ENCODE measurements at places on chromosomes 5 and 9. TPM values are rescaled to one million over a fixed set of nuclear protein-coding genes. Genes with fewer than 3 reads are reported as not detected.

GRCh38 chr9:22986556-22986955 lies 539.9 kb downstream of the DMRTA1 start:
- H3K36me3 ChIP-seq, result no peaks in the 10 kb centered on the region
- DNase-seq, result no peak
- H3K27ac ChIP-seq, result no peak overlapping the region
- no peaks in the 10 kb centered on the region for H3K4me1 ChIP-seq

GRCh38 chr5:168434001-168434400 lies 52.3 kb upstream of the RARS1 start:
- H3K4me1 ChIP-seq, result no peaks in the 10 kb centered on the region
- no peak overlapping the region for H3K4me3 ChIP-seq
- no peak overlapping the region for H3K27ac ChIP-seq
- H3K36me3 ChIP-seq, result no peaks in the 10 kb centered on the region
- DNase-seq, result no peak

DNA sequence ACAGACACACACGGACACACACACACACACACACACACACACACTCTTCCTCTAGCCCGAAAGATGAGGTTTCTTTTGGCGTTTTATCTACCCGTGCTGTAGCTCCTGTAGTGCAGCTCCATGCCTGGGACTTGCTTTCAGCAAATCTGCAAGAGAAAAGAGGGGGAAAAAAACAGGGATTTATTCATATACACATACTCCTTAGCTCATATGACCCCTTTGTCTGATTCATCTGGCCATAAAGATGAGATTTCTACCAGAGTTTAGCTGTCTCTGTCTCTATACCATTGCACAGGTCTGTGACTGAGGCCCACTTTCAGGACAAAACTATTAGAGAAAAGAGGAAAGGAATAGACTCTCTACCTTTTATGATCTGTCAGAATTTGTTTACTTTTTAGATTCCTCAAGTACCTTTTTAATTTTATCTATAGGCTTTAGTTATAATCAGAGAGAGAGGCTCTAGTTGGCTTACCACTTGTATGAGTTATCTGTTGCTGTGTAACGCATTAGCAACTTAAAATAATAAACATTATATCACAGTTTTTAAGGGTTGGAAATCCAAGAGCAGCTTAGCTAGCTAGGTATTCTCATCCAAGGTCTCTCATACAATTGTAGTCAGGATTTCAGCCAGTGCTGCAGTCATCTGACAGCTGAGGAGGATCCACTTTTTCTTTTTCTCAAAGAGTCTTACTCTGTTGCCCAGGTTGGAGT lies 14.7 kb downstream of the SNX2 start:
- no peaks in the 10 kb centered on the region for H3K4me1 ChIP-seq
- H3K4me3 ChIP-seq, result no peak overlapping the region
- H3K36me3 ChIP-seq, result no peaks in the 10 kb centered on the region

DNA sequence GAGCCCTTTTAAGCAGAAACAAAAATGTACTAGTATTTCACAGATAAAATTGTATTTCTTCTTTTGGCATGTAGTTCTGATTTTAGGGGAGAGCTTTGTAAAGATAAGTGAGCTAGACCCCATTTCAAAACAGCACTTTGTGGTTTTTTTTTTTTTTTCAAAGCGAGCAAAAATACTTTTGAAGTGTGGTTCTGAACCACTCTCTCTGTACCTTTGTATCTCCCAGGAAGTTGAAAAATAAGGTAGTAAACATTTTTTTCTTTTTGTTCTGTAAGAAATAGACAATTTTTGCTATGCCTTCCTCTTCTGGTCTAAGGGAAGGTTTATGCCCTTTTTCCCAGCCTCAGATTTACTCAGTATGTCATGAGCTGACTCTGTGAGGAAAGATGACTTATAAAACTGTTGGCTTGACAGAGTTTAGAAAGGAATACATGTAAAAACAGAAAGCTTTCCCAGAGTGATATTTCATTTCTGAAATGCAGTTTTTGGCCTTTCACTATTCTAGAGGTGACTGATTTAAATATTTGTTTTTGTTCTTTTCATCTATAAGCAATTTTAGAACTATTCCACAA lies 12.5 kb downstream of the ERCC6L2 start:
- DNase-seq, result no peak
- no peaks in the 10 kb centered on the region for H3K27me3 ChIP-seq
- H3K4me1 ChIP-seq, result no peaks in the 10 kb centered on the region
- no peak overlapping the region for H3K4me3 ChIP-seq
- H3K27ac ChIP-seq, result no peak overlapping the region

DNA sequence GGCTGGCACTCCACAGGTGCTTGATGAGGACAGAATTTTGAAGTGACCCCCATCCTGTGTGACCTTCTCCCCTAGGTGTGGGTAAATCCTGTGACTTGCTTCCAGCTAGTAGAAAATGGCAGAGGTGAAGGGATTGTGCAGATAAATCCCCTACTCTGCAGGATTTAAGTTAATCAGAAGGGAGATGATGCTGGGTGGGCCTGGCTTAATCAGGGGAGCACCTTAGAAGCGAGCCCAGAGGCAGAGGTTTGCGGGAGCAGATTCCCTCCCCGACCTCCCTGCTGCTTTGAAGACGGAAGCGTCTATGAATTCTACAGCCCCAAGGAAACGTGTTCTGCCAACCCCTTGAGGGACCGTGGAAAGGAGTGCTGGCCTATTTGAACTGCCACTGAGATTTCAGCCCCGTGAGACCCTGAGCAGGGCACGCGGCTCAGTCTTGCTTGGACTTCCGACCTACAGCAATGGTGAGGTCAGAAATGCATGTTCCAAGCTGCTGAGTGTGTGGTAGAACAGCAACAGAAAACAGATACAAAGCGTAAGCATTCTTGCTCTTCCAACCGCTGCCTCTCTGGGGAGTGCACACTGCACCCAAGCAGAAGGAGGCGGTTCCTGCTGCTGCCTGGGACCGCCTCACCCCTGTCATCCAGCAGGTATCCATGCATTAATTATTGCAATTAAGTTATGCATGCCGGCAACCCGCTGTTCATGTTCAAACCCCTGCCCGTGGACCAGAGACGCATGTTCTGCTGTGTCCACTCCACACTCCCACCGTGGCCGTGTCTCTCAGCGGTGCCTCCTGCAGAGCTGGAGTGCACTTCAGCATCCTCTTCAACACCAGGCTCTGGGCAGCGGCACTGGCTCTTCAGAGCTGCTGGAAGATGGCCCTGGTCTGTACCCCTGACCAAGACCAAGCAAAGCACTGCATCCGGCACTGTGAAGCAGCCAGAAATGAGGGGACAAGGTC lies 54.6 kb upstream of the RXRA start:
- H3K4me1 ChIP-seq, result no peaks in the 10 kb centered on the region
- H3K27me3 ChIP-seq, result no peaks in the 10 kb centered on the region
- H3K27ac ChIP-seq, result no peak overlapping the region
- H3K4me3 ChIP-seq, result no peak overlapping the region
- no peak for DNase-seq

DNA sequence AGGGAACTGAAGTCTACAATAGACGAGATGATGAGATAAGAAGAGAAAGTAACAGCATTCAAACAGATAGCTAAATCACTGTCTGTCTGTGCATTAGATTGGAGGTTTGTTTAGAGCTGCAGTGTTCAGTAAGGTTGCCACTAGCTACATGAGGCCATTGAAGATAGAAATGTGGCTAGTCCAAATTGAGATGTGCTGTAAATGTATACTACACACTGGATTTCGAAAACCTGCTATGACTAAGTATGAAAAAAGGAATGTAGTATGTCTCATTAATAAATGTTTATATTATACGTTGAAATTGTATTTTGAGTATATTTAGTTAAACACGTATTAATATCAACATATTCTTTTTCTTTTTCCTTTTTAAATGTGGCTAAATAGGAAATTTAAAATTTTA lies 142.1 kb downstream of the XRCC4 start:
- H3K36me3 ChIP-seq, result no peaks in the 10 kb centered on the region
- H3K4me1 ChIP-seq, result no peaks in the 10 kb centered on the region
- no peak overlapping the region for H3K27ac ChIP-seq

DNA sequence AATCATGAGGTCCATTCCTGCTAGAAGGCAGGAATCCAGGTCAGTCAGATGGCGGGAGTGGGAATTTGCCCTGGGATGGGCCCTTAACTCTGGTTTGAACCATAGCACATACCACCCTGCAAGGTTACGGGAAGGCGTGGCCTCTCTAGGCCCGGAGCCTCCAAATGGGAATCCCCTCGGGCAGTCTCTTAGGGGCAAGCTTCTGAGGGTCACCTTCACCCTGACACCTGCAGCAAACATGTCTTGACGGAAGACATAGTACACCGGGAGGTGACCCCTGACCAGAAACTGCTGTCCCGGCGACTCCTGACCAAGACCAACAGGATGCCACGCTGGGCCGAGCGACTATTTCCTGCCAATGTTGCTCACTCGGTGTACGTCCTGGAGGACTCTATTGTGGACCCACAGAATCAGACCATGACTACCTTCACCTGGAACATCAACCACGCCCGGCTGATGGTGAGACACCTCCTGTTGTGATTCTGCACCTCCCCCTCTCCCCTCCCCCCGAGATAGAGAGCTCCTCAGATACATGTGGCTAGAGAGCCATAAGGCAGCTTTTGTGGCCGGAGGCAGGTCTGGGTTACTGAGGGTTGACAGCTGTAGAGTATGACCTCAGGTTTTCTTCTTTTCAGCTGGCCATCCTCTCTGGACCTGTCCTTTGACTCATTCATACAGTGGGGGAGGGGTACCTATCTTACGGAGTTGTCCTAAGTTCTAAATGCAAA lies 957 bp downstream of the PRELID1 start:
- H3K36me3 ChIP-seq, result peaks cover 14% of the 10 kb centered on the region
- peak overlapping the region; percentile 96 for H3K4me3 ChIP-seq
- no peak overlapping the region for H3K27ac ChIP-seq
- peak; percentile 50 for DNase-seq

DNA sequence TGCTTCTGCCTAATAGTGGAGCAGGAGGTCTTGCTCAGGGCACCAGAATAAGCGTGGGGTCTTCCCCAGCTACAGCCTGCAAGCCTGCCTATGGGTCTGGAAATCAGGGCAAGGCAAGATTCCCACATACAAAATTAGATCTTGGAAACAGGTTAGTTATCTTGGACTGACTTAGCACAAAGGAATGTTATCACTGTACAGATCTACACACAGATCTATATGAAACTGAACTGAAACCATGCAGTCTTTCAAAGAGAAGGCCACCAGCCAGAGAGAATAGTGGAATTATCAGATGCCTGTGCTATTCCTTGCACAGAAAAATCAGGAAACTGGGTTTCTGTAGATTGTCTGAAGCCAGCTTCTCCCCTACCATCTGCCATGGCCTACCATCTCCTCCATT lies 585.7 kb downstream of the ACTL7B start:
- H3K27me3 ChIP-seq, result no peaks in the 10 kb centered on the region
- H3K4me1 ChIP-seq, result no peaks in the 10 kb centered on the region
- H3K36me3 ChIP-seq, result no peaks in the 10 kb centered on the region
- no peak for DNase-seq
- H3K27ac ChIP-seq, result no peak overlapping the region

GRCh38 chr5:43007246-43007910 lies 32.7 kb downstream of the ANXA2R start:
- H3K4me3 ChIP-seq, result peak overlapping the region; percentile 28
- peak overlapping the region; percentile 84 for H3K27ac ChIP-seq
- peaks cover 3% of the 10 kb centered on the region for H3K4me1 ChIP-seq
- no peaks in the 10 kb centered on the region for H3K36me3 ChIP-seq
- DNase-seq, result peak; percentile 81

DNA sequence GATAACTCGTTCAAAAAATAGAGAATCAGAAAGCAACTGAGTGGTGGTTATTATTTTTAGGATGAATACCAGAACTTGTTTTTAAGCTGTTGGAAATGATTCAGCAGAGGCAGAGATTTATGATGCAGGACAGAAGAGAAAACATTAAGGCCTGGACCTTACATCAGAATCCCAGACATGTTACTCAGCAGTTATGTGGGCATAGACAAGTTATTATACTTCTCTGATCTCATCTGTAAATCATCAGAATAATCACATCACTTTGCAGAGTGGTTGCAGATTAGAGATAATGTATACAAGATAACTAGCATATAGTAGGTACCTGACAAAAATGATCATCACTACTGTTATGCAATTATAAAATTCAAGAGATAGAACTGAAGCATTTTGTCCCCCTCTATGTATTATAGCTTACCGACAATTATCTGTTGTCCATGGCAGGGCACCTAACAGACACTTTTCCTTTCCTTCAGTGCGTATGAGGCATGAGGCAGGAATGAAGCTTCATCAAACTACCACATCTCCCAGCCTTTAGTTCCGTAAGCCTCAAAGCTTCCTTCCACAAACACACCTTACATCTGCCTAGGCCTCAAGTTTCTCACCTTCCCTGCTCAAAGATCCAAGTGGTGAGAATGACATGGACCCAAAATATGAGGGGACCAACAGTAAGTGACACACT lies 165.9 kb downstream of the DENND1A start:
- no peak for DNase-seq
- H3K27ac ChIP-seq, result no peak overlapping the region
- H3K36me3 ChIP-seq, result no peaks in the 10 kb centered on the region
- H3K4me1 ChIP-seq, result no peaks in the 10 kb centered on the region

Gene NPR2
- total RNA-seq, result 17.7 TPM

Gene FKTN
- total RNA-seq, result 6.9 TPM

Gene C9orf78
- 67.2 TPM for total RNA-seq

Gene GALNT10
- total RNA-seq, result 13.2 TPM

Gene PHYHD1
- 21.3 TPM for total RNA-seq
